Right kidney (tissue), 9 donors: ENCODE measurements at places on chromosomes 4 and X.

- no peak for DNase-seq
Measured at GRCh38 chr4:78437608-78438088, 113.9 kb upstream of the ANXA3 start.

DNA sequence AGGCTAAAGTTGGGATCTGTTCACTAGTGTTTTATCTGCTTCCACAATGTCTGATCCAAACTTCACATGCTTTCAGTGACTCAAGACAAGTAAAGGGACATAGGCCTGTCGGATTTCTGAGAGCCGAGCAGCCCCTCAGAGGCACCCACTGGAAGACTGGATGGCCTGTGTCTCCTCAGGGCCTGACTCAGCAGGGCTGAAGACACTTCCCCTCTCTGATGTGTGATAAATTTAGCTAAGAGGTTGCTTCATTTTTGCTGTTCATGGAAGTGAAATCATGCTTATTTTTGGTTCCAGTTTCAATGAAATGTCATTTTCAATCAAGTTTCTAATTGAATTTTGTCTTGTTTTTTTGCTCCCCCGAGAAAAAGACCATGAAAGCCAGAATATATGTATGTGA is 93.7 kb downstream of the MXRA5 start:
- DNase-seq, result no peak

GRCh38 chrX:67207912-67208311 is 335.9 kb upstream of the AR start:
- no peak for DNase-seq

GRCh38 chrX:149398027-149398426 is 107.1 kb downstream of the IDS start:
- DNase-seq, result no peak

DNA sequence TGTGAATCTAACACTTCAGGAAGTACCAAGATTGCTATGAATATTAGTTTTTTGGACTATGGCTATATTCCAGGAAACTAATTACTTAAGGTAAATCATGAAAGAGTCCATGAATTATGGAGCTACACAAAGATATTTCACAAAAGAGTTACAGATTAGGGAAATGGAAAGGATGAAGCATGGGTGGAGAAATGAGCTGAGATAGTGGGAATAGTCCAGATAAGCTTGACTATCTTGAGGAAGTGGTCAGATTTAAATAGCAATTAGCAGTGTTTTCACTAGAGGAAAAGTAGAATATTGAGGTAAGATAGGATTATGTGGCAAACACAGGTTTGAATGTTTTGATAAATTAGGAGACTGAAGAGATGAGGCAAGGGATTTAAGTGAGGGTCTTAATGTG is 42.1 kb upstream of the C1GALT1C1 start:
- DNase-seq, result no peak
